Right hindlimb (tissue), 1 donor: ENCODE measurements at places on chromosomes 7 and 10.

GRCh38 chr10:71266918-71267442, 52.1 kb upstream of the SLC29A3 start:
- DNase-seq = no peak

DNA sequence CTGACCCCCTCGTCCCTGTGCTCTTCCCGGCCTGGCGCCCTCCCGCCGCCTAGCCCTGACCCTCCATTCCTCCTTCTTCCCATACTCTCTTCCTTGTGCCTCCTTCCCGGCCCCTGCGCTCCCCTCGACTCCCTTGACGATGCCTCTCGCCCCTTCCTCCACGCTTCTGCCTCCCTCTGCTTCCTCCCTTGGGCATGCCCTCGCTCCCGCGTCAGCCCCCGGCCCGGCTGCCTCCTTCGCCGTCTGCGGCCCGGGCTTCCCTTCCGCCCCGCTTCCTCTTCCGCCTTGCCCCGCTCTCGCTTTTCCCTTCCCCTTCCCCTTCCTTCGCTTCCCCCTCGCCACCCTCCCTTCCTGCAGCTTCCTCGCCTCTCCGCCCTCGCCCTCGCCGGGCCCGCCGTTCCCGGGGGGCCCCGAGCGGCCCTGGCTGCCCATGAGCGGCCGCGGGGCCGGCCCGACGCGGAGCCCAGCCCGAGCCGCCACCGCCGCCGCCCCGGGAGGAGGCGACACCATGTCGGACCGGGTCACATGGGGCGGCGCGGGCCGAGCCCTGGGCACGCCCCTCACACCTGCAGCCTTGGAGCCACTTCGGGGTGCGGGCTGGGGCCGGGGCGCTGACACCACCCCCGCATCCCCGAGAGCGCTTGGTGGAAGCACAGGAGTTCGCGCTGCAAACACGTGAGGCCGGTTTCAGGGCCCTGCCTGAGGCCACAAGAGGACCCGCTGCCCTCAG, at the start of gene FBXW4:
FBXW4 (minus strand) TSS at position 497 of the 730 bp plus-strand sequence; CDS start at position 432, 65 bp downstream.
- peak; percentile 51 for DNase-seq

GRCh38 chr10:16049782-16050181, 189.5 kb upstream of the MINDY3 start:
- DNase-seq = no peak

GRCh38 chr7:114622221-114622620, 207.6 kb downstream of the FOXP2 start:
- no peak for DNase-seq

- DNase-seq = no peak
These were observed 12.9 kb downstream of the NPFFR1 start for GRCh38 chr10:70270952-70271351.

DNA sequence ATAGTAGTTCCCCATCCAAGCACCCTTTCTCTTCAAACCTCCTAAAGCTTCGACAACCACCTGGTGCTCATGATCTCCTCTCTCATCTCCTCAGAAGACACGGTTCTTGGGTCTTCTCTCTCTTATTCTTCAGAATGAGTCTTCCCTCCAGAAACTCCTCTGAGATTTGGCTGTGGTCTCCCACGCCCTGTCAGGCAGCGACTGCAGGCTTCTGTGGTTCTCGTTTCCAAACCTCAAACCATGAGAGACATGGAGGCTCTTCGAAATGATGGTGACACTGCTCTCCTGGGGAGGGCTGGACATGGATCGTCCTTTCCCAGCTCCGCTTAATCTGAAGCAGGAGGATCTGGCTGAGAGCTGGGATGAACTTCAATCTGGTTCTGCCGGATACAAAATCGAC, 78.6 kb upstream of the PITRM1 start:
- no peak for DNase-seq

DNA sequence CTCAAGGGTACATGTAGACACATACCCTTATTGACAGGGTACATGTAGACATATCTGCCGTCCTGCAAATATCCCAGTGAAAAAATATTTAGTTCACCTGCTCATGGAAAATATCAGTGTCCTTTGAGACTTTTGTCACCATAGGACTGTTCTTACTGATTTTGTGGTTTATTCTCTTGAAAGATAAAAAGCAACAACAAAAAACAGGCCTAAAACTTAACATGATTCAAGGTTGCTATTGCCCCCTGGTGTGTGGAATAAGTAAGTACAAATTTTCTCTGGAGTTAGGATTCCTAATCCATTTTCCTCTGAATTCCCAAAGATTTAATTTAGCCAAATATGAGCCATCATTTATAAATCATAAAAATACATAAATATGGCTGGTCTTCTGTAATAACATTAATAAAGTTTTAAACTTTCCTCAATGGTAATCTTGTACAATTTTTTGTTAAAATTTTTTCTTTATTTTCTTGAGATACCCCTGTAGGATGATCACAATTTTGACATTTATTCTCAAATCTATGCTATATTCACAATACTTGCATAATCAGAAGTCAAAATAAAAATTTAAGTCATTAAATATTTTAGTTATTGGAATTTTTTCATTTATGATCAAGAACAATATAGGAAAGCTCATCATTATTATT, 741.4 kb upstream of the POT1 start:
- no peak for DNase-seq

DNA sequence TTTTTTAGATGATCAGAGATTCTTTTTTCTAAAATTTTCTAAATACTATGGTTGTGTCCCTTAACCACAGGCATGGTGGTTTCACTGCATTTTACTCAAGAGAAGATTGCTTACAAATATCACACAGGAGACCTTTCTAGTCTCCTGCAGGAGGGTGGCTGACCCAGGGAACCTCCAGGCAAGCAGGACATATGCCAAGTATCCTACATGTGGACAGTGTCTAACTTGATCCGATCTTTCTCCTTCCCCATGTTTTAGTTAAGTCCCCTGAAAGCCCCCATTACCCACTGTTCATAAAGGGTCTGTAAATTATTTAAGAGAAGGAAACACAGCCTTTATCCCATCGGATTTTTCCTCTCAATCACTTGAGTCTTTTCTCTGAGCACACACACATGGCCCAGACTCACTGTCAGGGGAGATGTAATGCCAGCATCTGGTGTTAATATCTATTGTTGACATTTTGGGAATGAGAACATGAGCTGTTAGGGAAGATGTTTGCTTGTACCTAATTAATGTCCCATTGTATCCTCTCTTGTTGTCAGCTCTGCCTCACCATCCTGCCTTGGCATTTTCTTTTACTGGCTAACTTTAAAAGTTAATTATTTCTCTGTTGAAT, 755.2 kb downstream of the AUTS2 start:
- DNase-seq = no peak

DNA sequence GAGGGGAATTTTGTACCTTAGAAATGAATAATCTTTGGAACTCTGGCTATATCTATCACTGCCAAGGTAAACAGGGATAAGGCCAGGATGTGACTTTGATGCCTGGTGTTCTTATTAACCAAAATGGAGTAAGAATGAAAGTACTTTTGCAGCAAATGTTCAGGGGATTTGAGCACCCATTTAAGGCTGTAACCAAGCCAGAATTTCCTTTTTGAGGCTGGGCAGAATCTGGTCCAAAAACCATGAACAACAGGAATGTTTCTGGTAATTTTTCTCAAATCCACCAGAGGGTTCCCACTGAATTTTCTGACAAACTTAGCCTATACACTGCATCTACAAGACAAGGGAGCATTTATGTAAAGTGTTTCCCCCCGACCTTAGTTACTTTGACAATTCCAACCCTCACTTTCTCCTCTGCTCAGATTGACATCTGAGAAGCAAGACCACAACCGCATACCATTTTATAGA, 120.6 kb downstream of the BAMBI start:
- peak; percentile 23 for DNase-seq

GRCh38 chr7:26992670-26993069, 103.1 kb downstream of the HOXA1 start:
- no peak for DNase-seq

DNA sequence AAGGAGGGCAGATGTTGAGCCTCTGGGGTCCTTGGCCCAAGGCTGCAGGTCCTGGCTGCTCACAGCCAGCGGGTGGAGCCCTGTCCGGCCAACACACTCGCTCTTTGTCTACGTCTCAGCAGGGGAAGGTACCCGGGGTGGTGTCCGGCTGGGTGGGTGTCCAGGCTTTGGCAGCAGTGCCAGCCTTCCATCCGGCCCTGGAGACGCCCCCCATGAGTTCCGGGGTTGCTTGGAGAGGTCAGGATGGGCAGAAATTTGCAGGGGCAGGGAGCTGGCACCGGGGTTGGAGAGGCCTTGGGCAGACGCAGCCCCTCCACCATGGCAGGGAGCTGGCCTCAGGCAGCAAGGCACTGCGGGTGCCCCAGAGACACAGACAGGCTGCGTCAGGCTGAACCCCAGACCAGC, 42.2 kb upstream of the ELN start:
- no peak for DNase-seq

GRCh38 chr7:135959646-135960363, 17.4 kb downstream of the MTPN start:
- DNase-seq = no peak

DNA sequence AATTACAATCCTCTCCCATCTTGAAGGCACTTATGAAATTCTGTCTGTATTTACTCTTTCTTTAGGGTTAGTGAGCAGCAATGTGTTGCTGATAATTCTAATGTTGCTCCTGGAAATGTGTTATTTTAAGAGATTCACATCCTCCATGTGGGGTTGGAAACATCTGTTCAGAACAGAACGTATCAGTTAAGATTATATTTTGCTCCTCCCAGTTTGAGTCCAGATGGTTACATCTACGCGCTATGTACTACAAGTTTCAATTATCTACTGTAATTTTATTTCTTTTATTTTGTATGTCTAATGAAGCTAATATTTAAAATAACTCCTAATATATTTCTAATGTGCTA, 250.6 kb upstream of the KLF6 start:
- no peak for DNase-seq

DNA sequence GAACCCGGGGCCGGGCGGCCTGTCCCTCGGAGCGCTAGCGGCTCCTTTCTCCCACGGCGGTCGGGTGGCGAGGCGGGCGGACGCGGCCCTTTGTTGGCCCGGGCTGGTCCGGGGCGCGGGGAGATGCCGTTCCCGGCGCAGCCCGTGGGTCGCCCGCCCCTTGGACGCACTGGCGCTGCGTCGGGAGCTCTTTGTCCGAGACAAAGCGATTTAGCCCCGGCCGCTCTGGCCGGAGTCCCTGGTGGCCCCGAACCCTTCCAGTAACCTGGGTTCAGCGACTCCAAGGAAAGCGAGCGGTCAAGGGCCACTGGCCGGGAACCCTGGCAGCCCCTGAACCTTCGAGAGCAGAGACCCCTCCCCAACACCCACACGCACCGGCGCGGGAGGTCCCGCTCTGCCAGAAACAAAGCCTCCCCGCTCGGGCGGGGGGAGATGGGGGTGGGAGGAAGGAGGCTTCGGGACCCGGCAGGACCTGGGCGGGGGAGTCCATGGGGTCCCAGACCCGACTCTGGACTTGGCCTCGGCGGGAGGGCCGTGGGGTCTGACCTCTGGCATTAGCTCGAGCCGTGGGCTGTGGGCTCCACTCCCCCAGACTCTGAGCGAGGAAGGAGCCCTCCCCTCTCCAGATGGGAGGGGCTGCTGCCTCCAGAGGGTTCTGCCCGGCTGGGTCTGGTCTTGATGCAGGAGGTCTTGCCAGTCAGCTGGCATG, 836 bp downstream of the DPYSL4 start:
- DNase-seq = no peak

- no peak for DNase-seq
These were observed 67.8 kb downstream of the DOCK4 start for GRCh38 chr7:112138325-112138852.

DNA sequence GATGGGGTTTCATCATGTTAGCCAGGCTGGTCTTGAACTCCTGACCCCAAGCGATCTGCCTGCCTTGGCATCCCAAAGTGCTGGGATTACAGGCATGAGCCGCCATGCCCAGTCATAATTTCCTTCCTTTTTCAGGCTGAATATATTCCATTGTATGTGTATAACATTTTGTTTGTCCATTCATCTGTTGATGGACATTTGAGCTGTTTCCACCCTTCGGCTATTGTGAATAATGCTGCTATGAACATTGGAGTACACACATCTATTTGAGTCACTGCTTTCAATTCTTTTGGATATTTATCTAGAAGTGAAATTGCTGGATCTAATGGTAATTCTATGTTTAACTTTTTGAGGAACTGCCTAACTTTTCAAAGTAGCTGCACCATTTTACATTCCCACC, 34.6 kb downstream of the TLX1 start:
- DNase-seq = no peak

GRCh38 chr10:17736223-17736622, 15.8 kb upstream of the TMEM236 start:
- DNase-seq = no peak

- no peak for DNase-seq
These were observed 118.1 kb downstream of the TPST1 start for GRCh38 chr7:66323114-66323796.

DNA sequence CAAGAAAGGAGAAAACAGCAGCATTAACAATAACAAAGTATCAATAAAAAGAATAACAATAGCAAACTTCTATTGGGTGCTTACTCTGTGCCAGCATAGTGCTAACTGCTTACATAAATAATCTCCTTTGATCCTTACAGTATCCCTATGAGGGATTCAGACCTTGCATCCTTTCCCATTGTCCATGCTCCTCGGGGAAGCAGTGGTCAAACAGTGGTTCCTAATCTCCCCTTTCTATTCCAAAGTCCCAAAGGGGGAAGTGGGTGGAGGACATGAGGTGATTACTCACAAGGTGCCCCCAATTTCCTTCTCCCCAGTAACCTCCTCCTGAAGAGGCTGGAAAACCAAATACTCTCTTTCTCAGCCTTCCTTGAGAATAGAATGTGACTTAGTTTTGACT, 22.0 kb upstream of the MSMB start:
- no peak for DNase-seq

GRCh38 chr7:142053988-142054387, 57.5 kb upstream of the MGAM2 start:
- DNase-seq = no peak

- no peak for DNase-seq
These were observed 20.6 kb downstream of the KIN start for GRCh38 chr10:7767209-7767608.

DNA sequence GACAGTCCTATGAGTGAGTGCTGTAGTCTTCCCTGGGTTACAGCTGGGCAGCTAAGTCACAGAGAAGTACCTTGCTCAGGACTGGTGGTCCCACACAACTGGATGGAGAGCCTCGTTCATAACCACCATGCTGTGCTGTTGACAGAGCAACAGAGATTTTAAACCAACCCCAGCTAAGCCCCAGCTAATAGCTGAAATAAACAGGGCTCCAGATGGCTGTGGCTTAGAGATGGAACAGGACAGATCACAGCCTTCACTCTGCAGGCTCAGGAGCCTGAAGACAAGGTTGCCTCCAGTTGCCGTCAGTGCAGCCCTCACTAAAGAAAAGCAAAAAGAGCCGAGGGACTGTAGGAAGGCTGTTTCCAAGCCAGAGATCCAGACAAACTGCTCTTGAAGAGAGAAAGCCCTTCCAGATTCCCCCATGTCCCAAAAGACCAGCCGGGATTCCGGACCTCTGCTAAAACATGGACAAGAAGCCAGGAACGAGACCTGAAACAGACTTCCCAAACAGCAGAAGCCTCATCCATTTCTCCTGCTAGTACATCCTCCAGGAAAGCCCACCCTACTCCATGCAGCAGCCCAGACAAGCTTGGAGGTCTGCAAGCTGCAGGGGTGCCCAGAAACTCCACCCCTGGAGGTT, 4.2 kb downstream of the HTRA1 start:
- DNase-seq = peak; percentile 55
